ENCODE measurements at places on chromosomes 16 and 17.
A peak's percentile ranks its signal among the peaks of the same experiment; 100 is the strongest.

DNA sequence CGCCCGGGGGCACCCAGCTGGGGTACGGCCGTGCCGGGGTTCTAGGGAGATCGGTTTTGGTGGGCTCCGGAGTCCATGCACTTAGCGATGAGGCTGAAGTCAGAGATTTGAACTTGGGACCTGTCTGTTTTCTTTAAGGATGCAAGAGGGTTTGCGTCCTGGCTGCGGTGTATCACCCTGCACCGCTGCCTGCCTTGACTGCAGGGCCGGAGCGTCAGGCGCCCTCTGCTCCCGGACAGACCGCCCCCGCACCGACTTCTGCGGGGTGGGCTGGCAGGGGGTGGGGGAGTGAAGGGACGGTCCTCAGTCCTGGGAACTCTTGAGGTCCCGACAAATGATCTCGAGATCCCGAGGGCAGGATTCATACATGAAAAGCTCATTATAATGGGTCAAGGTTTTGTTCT lies 701 bp downstream of the PDP2 start:
- DNase-seq, result no peak

- no peak for DNase-seq
Measured at GRCh38 chr17:41018541-41018940, 8.5 kb downstream of the KRTAP1-5 start.

DNA sequence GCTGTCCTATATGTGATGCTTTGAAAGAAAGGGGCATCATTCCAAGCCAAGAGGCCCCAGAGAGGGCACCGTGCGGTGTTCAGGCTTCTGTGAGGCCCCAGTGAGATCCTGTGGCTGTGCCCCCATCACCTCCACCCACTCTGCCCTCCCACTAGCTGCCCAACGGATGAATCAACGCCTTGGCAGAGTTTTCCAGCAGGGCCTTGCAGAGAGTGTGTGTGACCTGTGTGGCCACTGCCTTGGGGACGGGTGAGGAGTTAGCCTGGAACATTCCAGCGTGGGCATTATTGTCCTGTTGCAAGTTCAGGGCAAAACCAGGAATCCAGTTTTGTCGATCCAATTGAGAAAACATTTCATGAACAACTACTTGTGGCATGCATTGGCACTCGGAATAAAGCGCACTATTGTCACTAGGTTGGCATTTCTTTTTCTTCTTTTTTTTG lies 53.7 kb downstream of the SF3B3 start:
- no peak for DNase-seq

DNA sequence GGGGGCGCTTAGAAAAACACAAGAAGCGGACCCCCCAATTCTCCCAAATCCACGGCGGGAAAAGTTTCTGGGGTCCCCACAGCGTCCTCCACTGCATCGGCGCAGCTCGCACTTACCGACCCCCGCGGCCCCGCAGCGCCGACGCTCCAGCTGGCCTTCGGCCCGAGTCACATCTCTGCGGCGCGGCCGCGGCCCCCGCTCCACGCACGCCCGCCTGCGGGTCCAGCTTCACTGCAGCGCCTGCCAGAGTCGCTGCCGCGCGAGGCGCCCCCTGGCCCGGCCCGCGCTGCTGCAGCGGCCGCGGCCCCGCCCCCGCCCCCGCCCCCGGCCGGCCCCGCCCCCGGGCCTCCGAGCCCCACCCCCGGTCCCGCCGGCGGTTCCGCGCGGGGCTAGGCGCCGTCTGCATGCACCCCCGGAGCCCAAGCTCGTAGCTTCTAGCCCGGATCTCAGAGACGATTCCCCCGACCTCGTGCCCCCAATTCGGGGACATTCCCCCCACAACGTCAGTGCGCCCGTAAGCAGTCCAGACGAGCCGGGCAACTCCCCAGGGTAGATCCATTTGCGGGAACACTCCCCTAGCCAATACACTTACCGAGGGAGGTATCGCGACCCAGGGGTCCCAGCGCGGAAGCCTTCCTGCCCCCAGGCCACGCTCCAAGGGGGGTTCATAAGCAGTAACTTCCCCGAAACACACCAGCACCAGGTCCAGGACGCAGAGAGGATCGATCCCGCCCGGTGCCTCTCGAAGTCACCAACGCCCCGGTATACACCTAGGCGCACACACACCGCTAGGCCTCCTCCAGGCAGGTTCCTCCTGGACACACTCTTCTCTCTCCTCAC lies at the start of gene GPRC5B:
TSS of gene GPRC5B (minus strand) at position 238 of the 840 bp plus-strand sequence. CDS start 12,003 bp downstream, outside the sequence.
- peak; percentile 56 for DNase-seq

DNA sequence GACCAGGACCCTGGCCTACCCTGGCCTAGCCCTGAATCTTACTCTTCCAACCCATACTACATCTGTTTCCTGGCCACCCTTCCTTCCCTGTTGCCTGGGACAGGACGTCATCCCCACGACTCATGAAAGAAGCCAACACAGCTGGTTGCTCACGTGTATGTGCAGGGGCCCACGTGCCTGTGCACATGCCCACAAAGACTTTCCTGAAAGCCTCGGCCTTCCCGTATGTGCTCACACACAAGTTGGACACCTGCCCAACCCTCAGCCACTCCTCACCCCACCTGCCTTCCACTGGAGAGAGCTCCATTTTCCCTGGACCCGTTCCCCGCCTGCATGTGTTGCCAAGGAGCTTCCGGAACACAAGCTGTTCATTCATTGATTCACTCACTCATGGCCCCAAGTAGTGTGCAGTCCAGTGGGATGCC lies 7.0 kb downstream of the PLXDC1 start:
- no peak for DNase-seq

Data from mesendoderm (in vitro differentiated cells).